ENCODE measurements at places on chromosomes 7 and 10. TPM values are rescaled to one million over a fixed set of nuclear protein-coding genes. Genes with fewer than 3 reads are reported as not detected.

The SH2D4B gene
- not detected for total RNA-seq

The WNT16 gene
- total RNA-seq = not detected

The HECW1 gene
- total RNA-seq = 10.9 TPM

The CASP7 gene
- total RNA-seq = 16.7 TPM

The HTRA1 gene
- 182 TPM for total RNA-seq

The HYAL4 gene
- not detected for total RNA-seq

DNA sequence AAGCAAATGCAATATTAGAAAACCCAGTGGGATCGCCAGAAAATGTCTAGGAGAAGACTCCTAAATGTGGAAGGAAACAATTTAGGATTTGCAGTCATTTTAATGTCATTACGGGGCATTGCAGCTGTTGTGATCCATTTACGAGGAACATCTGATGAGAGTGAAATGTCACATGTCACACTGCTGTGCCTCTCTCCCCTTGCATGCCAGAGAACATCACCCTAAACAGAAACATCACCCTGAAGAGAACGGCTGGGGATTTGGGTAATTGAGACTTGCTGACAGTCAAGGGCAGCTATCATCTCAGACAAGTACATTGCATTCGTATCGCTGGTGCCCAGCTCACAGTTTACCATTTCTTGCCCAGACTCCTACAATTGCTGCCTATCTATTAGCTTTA is 785.7 kb upstream of the POM121L12 start:
- DNase-seq = no peak

DNA sequence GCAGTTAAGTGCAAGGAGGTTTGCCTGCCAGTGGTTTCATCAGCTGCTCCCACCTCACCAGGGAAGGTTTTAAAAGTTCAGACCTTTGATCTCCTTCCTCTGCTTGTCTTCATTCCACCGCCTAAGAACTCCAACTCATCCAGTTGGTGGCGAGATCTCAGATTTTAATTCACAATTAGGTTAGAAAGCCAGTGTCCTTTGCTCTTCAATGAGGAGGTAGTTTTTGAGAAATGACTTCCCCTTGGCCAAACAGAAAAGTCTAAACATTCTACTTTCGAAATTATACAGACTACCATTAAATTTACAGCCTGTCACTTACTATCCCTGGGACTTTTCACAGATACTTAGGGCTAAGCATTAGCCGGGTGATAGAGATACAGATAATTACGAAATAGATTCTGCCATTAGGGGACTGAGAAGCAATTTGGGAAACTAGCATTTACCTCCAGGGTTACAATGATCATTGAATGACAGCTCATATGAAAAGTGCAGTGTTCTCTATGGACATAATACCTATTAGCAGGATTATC is 513.4 kb upstream of the GHITM start:
- DNase-seq = no peak

GRCh38 chr7:135993950-135994349 is 16.8 kb upstream of the MTPN start:
- DNase-seq = no peak

DNA sequence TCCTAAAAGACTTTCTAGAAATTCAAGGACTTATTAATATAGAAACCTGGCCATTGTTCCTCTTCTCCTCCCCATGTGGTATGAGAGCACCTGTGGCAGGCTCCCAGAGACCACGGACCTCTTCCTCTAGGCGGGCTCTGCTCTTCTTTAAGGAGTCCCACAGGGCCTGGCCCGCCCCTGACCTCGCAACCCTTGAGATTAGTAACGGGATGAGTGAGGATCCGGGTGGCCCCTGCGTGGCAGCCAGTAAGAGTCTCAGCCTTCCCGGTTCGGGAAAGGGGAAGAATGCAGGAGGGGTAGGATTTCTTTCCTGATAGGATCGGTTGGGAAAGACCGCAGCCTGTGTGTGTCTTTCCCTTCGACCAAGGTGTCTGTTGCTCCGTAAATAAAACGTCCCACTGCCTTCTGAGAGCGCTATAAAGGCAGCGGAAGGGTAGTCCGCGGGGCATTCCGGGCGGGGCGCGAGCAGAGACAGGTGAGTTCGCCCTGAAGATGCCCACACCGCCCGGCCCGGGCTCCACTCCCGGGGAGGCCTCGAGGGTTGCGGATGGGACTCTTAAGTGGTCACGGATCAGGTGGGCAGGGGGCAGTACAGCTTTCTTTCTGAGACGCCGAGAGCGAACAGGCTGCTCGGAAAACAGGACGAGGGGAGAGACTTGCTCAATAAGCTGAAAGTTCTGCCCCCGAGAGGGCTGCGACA is at the start of gene SLC26A4:
Gene SLC26A4 (plus strand): TSS at position 448 of the 700 bp plus-strand sequence. CDS start 814 bp downstream, outside the sequence.
- DNase-seq = no peak

DNA sequence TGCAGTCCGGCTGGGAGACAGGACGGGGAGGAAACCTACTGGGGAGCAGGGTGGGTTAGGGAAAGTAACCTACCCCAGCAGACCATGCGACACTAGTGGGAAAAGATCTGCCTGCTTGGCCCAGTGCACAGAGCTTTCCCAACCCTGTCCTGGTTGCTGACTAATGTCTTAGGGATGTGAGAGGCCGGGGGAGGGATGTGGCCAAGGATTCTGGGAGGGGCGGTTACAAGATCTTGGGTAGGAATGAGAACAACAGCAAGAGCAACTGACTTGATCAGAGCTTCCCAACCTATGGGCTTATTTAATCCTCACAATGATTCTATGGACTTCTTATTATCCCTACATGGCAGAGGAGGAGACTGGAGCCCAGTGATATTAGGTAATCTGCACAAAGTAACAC is 24.0 kb upstream of the EIF5AL1 start:
- peak; percentile 67 for DNase-seq

DNA sequence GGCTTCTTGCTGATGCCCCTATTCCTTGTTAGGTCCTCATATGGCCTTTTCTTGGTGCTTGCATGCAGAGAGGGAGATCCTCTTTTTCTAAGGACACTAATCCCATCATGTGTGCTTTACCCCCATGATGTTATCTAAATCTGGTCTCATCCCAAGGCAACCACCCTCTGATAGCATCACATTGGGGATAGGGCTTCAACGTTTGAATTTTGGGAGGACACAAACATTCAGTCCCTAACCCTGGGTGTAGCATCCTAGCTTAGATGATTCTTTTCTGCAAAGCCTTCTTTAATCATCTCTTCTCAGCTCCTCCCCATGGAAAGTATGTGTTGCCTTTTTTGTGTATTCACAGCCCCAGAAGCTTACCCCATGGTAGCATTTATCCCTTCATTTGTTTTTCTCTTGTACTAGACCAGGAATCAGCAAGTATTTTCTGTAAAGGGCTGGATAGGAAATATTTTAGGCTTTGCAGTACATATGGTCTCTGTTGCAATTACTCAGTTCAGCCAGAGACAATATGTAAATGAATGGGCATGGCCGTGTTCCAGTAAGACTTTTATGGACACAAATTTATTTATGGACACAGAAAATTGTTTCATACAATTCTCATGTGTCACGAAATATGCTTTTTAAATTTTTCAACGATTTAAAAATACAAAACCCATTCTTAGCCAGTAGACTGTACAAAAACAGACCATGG is 101.5 kb upstream of the CSTF2T start:
- no peak for DNase-seq

DNA sequence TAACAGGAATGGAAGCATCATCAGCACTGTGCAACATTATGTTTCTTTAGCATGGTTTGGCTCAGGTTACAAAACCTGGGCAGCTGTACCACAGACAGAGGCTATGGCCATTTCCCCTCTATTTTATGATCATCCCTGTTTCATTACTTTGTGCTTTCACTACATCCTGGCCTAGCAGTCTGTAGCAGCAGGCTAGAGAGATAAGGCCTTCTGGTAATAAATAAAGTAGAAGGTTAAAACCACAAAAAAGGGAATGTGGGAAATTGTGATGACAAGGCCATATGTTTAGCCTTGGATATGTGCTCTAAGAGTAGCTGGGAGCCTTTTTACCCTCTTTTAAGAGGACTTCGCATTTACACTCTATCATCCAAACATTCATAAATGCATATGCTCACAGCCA is 266.2 kb upstream of the PHF14 start:
- no peak for DNase-seq

GRCh38 chr10:26457088-26457487 is 18.9 kb downstream of the APBB1IP start:
- no peak for DNase-seq

GRCh38 chr7:129354428-129355157 is 79.6 kb upstream of the STRIP2 start:
- DNase-seq = no peak

DNA sequence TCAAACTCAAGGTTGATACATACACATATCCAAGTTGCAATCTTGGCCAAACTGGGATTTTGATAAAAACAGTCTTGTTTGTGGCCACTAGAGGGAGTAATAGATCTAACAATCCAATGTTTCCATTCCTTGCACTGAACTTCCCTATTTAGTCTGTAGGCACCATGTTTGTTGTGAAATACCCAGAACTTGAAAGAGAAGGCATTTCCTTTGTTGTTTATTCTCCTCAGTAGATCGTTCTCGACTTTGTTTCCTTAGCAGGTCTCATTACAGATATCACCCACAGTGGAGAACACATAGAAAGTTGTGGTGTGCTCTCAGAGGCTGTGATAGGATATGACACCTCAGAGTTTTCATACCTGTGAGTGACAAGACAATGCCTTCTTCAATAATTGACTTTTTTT is 70.3 kb upstream of the MXI1 start:
- no peak for DNase-seq

DNA sequence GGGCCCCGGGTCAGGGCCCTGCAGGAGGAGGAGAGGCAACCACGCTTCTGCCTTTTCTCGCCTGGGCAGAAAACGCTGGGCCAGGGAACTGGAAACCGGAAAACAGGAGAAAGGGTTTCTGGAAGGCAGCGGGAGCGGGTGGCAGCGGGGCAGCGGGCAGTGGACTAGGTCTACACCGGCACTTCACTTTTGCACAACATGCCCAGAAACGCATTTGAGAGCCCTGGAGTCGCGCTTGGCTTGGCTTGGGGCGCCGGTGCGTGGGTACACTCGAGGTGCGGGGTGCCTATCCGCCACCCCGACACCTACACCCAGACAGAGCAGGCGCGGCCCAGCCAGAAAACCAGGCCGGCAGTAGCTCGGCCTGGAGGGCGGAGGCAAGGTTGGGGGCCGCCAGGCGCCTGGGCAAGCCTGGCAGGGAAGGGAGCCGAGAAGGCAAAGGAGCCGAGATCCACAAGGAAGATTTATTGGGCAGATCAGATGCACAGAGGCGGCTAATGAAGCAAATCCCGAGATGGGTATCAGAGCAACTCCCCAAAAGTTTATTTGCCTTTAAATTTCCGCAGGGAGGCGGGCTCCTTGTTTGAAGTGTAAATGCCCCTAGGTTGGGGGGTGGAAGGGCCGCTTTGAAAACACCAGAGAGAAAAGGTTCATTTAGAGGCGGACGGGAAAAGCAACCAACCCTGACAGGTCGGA is 3.2 kb upstream of the PAX2 start:
- DNase-seq = no peak

DNA sequence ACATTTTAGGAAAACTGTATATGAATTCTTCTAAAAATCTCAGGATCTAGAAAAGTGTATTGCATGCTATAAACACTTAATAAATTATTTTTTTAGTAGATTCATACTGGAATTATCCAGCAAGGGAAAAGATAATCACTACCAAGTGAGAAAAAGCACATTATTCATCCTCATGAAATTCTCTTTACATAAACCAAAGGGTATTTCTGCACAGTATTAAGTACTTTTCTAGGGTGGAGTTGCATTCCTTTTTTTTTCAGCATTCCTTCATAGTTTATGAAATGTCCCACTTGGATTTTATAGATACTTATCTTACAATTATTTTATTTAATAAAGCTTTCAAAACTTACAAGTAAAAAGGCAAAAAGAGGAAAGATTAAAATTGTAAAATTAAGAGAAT is 403.3 kb downstream of the HGF start:
- DNase-seq = no peak

- no peak for DNase-seq
These were observed 145.6 kb upstream of the NPY start for GRCh38 chr7:24138343-24138742.

GRCh38 chr10:19668116-19668515 is 148.1 kb upstream of the PLXDC2 start:
- no peak for DNase-seq

DNA sequence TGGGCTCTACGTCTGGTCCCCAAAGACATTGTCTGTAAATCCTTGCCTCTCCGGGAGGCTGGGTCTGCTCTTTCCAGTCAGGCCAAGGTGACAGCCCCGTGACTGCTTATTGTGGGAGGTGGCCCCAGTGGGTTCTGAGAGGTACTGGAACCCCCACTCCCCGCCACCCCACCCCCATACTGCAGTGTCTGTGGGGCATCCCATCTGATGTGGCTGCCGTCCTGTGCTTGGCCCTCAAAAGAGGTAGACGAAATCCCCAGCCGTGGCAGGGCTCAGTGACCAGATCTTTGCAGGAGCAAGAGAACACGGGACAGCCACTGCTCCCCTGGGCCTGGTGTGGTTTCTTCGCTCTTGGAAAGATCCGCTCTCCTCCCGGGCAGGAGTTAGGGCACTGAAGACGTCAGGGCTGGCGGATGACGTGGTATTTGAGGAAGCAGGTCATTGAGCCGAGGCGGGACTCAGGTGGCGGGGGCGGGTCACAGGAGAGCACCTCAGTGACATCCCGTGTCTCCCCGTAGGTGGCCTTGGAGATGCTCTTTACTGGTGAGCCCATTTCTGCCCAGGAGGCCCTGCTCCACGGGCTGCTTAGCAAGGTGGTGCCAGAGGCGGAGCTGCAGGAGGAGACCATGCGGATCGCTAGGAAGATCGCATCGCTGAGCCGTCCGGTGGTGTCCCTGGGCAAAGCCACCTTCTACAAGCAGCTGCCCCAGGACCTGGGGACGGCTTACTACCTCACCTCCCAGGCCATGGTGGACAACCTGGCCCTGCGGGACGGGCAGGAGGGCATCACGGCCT is 20.7 kb downstream of the ECHDC3 start:
- no peak for DNase-seq

DNA sequence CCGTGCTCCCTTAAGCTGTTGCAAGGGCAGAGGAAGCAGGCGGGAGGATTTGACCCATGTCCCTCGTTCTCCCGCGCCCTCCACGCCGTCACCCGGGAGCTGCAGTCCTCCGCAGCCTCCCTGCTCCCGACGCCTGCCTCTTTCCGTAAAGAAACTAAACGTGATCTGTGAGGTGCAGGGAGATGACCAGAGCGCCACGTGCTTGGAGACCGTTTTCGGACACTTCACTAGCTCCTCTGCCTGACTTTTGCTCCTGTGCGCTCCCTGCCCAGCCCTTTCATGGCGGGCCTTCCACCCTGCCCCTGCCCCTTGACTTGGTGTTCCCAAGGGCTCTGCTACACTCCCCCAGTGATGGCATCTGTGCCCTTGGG is 171.2 kb downstream of the LSM5 start:
- no peak for DNase-seq

GRCh38 chr10:32005050-32005449 is 51.2 kb downstream of the KIF5B start:
- peak; percentile 49 for DNase-seq

All from tibial nerve (tissue), 4 donors.